ENCODE measurements at places on chromosomes 5 and 9. TPM values are rescaled to one million over a fixed set of nuclear protein-coding genes. Genes with fewer than 3 reads are reported as not detected.

DNA sequence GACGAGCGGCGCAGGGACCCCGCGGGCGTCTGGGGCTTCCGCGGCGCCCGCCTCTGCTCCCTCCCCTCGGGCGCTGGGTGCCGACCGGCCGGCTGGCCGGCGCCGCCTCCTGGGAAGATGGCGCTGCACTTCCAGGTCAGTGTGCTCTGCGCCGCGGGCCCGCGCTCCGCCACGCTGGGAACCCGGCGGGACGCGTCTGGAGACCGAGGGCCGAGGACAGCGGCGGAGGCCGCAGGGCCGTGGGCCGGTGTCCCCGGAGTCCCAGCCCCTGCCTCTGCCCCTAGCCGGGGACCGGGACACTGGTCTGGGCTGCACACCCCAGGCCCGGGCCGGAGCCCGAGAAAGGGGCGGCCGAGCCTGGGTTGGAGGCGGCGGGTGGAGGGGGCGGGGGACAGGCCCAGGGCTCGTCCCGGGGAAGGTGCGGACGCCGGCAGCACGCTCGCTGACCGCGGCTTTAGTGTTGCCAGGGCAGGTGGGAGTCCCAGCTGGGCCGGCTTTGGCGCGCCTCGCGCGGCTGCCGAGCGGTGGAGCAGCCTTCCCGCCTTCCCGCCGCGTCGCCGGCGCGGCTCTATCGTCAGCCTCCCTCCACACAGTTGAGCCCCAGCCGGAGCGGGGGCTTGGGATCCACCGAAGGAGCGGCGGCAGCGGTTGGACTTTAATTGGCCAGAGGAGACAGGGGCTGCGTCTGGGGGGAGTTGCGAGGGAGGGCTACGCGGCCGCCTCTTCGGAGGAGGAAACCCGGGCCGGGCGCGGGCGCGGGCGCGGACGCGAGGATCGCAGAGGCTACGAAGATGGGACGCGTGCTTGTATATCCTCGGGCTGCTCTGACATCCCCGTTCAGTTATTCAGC is at the start of gene RANBP17:
Gene RANBP17 (plus strand): TSS at position 102 of the 850 bp plus-strand sequence.
- no peaks in the 10 kb centered on the region for H3K36me3 ChIP-seq
- H3K27me3 ChIP-seq: peaks cover 23% of the 10 kb centered on the region
- no peaks in the 10 kb centered on the region for H3K4me1 ChIP-seq

IER5L gene
- 4.2 TPM for total RNA-seq

- H3K36me3 ChIP-seq: no peaks in the 10 kb centered on the region
- H3K27me3 ChIP-seq: no peaks in the 10 kb centered on the region
- no peak overlapping the region for H3K4me3 ChIP-seq
- no peak for DNase-seq
- no peaks in the 10 kb centered on the region for H3K4me1 ChIP-seq
- no peak overlapping the region for H3K27ac ChIP-seq
Measured at GRCh38 chr5:15897656-15898055, 281.9 kb downstream of the MARCHF11 start.

DNA sequence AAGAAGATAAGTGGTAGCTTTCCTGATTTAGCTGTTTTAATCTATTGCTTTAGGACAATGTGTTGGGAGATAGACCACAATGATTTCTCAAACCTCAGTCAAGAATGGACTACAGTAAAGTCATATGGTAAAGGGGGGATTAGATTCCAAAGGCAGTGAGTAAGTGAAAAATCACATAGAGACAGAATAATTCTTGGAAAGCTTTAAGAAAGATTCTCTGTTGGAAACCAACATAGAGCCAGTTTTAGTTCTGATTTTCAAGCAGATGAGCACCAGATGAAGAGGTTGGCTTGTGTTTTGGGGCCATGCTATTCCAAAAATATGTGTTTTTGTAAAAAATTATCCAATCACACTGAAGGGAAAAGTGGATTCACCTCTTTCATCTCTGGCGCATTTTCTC is 256.8 kb upstream of the RPS23 start:
- no peak overlapping the region for H3K27ac ChIP-seq
- DNase-seq: no peak
- no peaks in the 10 kb centered on the region for H3K4me1 ChIP-seq
- H3K36me3 ChIP-seq: no peaks in the 10 kb centered on the region
- no peak overlapping the region for H3K4me3 ChIP-seq

GRCh38 chr9:93829271-93830011 is 125.7 kb downstream of the BARX1 start:
- DNase-seq: no peak
- H3K4me3 ChIP-seq: no peak overlapping the region
- H3K27ac ChIP-seq: no peak overlapping the region
- peaks cover 57% of the 10 kb centered on the region for H3K27me3 ChIP-seq
- H3K4me1 ChIP-seq: no peaks in the 10 kb centered on the region

SLC24A2 gene
- 0.05 TPM for total RNA-seq

DNA sequence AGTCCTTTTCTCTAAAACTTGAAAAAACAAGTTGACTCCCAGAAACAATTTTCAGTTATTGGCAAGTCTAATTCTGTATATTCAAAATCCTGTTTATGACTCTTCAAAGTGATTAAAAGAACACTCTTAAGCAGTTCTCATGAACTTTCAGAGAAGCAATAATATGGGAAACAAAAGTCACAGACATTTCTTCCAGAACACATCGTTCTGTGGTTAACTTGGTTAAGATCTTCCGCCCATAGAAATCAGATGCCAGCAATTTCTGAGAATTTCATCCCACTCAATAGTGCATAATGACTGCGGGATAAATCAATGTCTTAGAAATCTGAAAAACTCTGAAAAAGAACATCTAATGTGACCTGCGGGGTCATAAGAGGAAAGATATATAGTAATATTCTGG is 300.5 kb downstream of the COX7C start:
- no peaks in the 10 kb centered on the region for H3K27me3 ChIP-seq
- no peaks in the 10 kb centered on the region for H3K4me1 ChIP-seq
- no peak overlapping the region for H3K27ac ChIP-seq
- no peak overlapping the region for H3K4me3 ChIP-seq
- no peak for DNase-seq

GRCh38 chr5:150642991-150643710 is 2.7 kb downstream of the SYNPO start:
- DNase-seq: no peak
- no peaks in the 10 kb centered on the region for H3K27me3 ChIP-seq
- H3K4me1 ChIP-seq: peaks cover 13% of the 10 kb centered on the region
- H3K27ac ChIP-seq: no peak overlapping the region

DNA sequence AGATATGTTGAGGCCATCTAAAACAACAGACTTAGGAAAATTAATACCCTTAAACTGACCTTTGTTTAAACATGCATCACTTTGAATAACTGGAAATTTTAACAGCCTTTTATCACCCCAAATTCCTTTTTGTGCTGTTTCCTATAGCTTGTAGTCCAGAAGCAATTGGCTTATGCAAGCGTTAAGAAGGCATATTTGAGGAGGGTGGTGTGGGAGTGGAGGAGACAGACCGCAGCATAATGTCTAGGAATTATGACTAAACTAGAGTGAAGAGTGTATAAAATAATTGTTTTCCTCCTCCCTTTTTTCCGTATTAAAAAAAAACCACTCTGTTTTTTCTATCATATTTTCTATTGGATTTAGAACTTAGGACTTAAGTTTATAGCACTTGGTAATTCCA is 51.8 kb upstream of the MPDZ start:
- H3K27me3 ChIP-seq: no peaks in the 10 kb centered on the region
- no peak overlapping the region for H3K4me3 ChIP-seq
- H3K36me3 ChIP-seq: no peaks in the 10 kb centered on the region
- no peaks in the 10 kb centered on the region for H3K4me1 ChIP-seq
- no peak overlapping the region for H3K27ac ChIP-seq
- DNase-seq: no peak

ARL14EPL gene
- not detected for total RNA-seq

DNA sequence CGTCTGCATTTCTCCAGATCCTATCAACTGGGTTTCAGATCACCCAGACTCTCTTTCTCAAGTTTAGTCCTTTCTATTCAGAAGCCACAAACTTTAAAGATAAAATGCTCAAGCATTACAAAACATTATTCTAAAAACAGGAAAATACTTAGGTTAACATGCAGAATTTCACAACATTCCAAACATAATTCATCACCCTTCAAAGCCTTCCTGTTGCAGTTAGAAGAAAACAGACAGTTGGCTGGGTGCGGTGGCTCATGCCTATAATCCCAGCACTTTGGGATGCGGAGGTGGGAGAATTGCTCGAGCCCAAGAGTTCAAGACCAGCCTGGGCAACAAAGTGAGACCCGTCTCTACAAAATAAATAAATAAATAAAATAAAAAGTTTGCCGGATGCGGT is 7.7 kb upstream of the OCLN start:
- no peaks in the 10 kb centered on the region for H3K4me1 ChIP-seq
- peaks cover 7% of the 10 kb centered on the region for H3K27me3 ChIP-seq

- DNase-seq: no peak
- no peak overlapping the region for H3K27ac ChIP-seq
- H3K27me3 ChIP-seq: no peaks in the 10 kb centered on the region
- H3K36me3 ChIP-seq: no peaks in the 10 kb centered on the region
- no peaks in the 10 kb centered on the region for H3K4me1 ChIP-seq
Measured at GRCh38 chr5:123868881-123869280, 356.9 kb downstream of the CSNK1G3 start.

DNA sequence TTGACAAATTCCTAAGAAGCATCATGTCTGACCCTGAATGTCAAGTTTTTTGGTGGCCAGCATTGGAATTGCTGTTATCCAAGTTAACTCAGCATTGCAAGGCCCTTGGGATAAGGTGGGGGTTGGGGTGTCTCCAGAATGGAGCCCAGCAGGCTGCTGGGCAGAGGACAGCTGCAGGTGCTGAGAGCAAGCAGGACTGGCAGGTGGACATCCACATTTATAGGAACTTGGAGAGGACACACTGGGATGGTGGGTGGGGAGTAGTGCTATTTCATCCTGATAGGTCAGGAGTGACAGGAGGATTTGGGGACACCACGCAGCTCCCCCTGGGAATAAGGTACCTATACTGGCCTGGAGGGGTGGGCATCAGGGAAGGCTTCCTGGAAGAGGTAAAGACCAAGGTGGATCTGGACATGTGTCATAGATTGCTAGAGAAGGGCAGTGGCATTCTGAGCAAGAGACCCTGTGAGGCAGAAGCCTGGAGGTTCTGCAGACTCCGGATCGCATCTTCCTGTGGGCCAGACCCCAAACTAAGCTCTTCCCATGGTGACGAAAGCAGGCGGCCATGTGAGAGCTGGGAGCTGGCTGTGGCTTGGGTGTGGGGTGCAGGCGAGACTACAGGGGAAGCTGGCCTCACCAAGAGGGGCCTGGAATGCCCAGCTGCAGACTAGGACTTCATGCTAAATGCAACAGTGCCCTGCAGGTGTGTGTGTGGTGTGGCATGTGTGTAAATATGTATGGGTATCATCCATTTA is 148.1 kb downstream of the RGS3 start:
- peaks cover 2% of the 10 kb centered on the region for H3K4me1 ChIP-seq
- H3K36me3 ChIP-seq: no peaks in the 10 kb centered on the region

DNA sequence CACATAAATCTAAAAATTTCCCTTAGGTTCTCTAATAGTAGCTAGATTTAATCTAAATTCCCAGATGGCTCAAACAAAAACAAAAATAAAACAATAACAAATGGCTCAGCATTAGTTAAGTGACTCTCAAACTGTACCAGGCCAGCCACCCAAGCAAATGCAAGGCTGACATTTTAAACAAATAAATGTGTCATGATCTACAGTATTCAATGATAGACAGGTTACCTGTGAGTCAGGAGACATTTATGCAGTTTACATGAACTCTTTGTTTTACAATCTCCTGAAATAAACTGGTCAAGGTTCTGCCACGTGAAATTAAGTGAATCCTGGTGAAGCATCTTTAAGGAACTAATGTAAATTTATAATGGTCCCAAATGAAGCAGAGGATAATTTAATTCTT is 580.2 kb upstream of the PTPRD start:
- DNase-seq: no peak
- no peaks in the 10 kb centered on the region for H3K27me3 ChIP-seq
- no peaks in the 10 kb centered on the region for H3K36me3 ChIP-seq

RUFY1 gene
- total RNA-seq: 31.5 TPM

SLIT3 gene
- 8.4 TPM for total RNA-seq

DNA sequence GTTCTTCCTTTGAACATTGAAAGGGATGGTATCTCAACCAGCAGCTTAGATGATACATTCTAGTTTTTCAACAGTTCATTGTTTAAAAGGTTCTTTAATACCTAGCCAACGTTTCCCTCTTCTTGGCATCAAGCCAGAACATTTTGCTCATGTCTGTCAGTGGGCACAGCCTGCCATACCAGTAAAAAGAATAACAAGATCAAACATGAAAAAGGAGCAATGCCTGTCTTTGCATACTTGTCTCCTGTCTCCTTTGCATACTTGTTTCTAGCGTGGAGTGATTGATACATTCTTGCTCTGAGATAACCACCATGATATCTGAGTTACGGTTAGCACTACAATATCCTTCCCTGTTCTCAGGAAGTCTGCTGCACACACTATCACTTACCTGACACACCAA is 248.6 kb upstream of the DAPK1 start:
- H3K27ac ChIP-seq: no peak overlapping the region
- no peak for DNase-seq
- no peaks in the 10 kb centered on the region for H3K4me1 ChIP-seq
- no peaks in the 10 kb centered on the region for H3K36me3 ChIP-seq

GRCh38 chr5:12292610-12293204 is 388.5 kb upstream of the CTNND2 start:
- no peak overlapping the region for H3K27ac ChIP-seq
- H3K4me3 ChIP-seq: no peak overlapping the region
- H3K4me1 ChIP-seq: no peaks in the 10 kb centered on the region
- no peak for DNase-seq
- no peaks in the 10 kb centered on the region for H3K36me3 ChIP-seq

PCDHB14 gene
- total RNA-seq: 0.38 TPM

CPEB4 gene
- total RNA-seq: 8.3 TPM

SPEF2 gene
- total RNA-seq: 5.5 TPM

PPP2R2B gene
- 1.9 TPM for total RNA-seq

AGPAT2 gene
- total RNA-seq: 8.2 TPM

- no peaks in the 10 kb centered on the region for H3K36me3 ChIP-seq
- no peak overlapping the region for H3K27ac ChIP-seq
- H3K27me3 ChIP-seq: no peaks in the 10 kb centered on the region
- no peak overlapping the region for H3K4me3 ChIP-seq
- H3K4me1 ChIP-seq: no peaks in the 10 kb centered on the region
- no peak for DNase-seq
Measured at GRCh38 chr5:9187614-9188013, 358.3 kb downstream of the SEMA5A start.

- H3K4me3 ChIP-seq: no peak overlapping the region
- H3K4me1 ChIP-seq: peaks cover 6% of the 10 kb centered on the region
- no peak overlapping the region for H3K27ac ChIP-seq
- peaks cover 69% of the 10 kb centered on the region for H3K27me3 ChIP-seq
Measured at GRCh38 chr9:97502984-97503861, 1.8 kb downstream of the TMOD1 start.
